ENCODE measurements at places on chromosomes 4 and X. TPM values are rescaled to one million over a fixed set of nuclear protein-coding genes. Genes with fewer than 3 reads are reported as not detected.
A peak's percentile ranks its signal among the peaks of the same experiment; 100 is the strongest.

DNA sequence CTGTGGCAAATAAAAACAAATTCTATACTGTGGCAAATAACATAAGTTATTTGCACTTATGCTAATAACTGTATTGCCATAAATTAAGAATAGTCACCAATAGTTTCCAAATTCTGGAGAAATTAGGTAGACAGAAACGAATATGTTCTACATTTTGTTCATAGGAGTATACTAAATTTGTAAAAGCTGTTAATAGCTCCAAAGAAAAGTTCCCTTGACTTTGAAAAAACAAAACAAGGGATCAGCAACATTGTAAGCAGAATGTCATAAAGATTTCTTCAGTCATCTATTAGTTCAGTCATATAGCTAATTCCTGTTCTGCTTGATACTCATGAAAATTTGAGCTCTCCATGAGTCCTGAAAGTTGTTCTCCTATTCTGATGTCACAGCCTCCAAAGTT lies 1472.8 kb downstream of the C4orf33 start:
- H3K27me3 ChIP-seq = no peaks in the 10 kb centered on the region
- no peak overlapping the region for H3K27ac ChIP-seq
- H3K4me3 ChIP-seq = no peak overlapping the region
- H3K4me1 ChIP-seq = no peaks in the 10 kb centered on the region
- DNase-seq = no peak

CC2D2A gene
- total RNA-seq = 7.4 TPM

REELD1 gene
- total RNA-seq = not detected

H2BW2 gene
- total RNA-seq = not detected

DNA sequence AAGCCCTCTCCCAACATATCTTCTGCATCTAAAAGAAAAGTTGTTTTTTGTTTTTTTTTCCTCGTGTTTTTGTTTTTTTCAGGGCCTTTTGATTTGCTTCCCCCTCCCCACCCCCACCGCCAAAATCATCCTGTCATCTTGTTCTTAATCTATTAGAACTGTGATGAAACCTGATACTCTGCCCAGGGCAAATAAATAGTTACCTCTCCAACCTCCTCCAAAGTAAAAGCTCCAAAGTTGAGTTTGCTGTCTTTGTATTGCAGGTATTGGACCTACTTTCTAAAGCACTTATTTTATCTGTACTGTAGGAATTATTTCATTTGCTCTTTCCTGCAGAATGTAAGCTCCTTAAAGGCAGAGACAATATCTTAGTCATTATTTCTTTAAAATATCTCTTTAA lies 172.9 kb downstream of the SOWAHB start:
- no peak for DNase-seq
- peak overlapping the region; percentile 14 for H3K27ac ChIP-seq
- no peaks in the 10 kb centered on the region for H3K27me3 ChIP-seq
- H3K36me3 ChIP-seq = no peaks in the 10 kb centered on the region
- H3K4me3 ChIP-seq = no peak overlapping the region
- peaks cover 9% of the 10 kb centered on the region for H3K4me1 ChIP-seq

GRCh38 chr4:179755322-179755721 lies 2313.1 kb upstream of the AGA start:
- no peaks in the 10 kb centered on the region for H3K36me3 ChIP-seq
- H3K27me3 ChIP-seq = no peaks in the 10 kb centered on the region
- no peaks in the 10 kb centered on the region for H3K4me1 ChIP-seq
- H3K27ac ChIP-seq = no peak overlapping the region

Measured in suprapubic skin (tissue), 4 donors.